ENCODE measurements at places on chromosomes 12 and 14.
A peak's percentile ranks its signal among the peaks of the same experiment; 100 is the strongest.

DNA sequence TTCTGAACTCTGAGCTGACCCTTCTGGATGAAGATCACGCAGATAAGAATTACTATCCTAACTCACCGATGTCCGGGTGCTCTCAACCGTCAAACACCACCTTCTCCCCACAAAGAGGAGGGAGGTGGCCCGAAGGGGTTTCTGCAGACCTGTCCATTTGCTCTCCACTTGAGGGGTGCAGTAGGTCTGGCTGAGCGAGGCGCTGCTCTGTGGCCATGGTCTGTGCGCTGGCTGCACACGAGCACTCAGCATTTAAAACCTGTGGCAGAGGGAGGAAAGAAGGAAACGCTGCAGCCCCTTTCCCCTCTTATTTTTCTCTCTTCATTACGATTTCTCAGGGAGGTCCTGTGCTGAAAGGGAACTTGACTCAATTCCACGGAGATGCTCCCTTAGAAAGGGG is 1.5 kb upstream of the HOXC13 start:
- no peak for DNase-seq

- no peak for DNase-seq
These were observed 96.1 kb downstream of the CRADD start for GRCh38 chr12:93773122-93773871.

GRCh38 chr14:72909163-72909562 is 15.3 kb upstream of the DPF3 start:
- DNase-seq: peak; percentile 36

DNA sequence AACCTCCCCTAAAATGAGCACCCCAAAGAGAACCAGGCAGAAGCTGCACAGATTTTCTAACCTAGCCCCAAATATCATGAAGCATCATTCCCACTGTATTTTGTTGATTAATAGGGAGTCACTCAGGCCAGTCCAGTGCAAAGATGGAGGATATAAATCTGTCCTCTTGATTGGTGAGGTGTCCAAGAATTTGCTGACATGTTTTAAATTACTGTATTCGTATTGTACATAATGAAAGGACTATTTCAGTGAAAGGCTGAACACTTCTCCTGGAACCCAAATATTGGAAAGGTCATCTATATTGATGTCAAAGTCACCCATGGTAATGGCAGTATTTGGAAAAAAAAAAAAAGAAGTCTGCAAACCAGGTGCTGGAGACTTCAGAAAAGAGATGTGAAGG is 477.5 kb downstream of the RMST start:
- DNase-seq: no peak

- no peak for DNase-seq
These were observed 209.2 kb downstream of the ALX1 start for GRCh38 chr12:85489194-85489593.

GRCh38 chr12:121223292-121224285 is 13.7 kb downstream of the P2RX4 start:
- DNase-seq: no peak

DNA sequence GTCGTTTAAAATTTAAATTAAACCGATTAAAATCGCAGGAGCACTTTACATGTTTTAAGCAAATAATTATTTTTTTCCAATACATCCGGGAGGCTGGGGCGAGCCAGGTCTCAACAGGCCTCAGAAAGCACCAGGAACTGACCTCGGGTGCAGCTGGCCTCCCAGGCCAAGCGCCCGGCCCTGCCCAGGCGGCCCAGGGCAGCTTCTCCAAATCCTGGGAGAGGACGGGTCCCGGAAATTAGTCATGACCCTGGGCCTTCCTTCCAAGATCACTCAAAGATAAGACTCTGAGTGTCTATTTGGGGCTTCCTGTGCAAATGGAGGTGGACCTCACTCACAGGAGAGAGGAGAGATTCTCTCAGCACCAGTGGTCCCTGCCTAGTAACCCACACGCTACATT is 177.1 kb downstream of the BCL11B start:
- DNase-seq: no peak

DNA sequence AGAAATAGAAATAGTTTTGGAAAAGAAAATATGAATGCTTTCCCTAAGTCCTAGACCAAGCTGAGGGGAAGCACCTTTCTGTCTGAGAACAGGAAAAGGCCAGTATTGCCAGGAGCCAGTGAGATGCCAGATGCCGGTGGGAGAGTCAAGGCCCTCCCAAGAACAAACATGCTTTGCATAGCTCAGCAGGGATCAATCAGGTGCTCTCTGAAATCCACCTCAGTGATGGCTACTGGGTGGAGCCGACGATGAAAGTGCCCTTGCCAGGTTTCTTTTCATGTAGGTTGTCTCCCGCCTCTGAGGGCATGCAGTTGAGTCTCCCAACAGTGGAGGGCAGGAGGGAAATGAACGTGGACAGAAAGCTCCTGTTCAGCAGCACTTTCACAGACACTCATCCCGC is 28.3 kb downstream of the DEGS2 start:
- no peak for DNase-seq

DNA sequence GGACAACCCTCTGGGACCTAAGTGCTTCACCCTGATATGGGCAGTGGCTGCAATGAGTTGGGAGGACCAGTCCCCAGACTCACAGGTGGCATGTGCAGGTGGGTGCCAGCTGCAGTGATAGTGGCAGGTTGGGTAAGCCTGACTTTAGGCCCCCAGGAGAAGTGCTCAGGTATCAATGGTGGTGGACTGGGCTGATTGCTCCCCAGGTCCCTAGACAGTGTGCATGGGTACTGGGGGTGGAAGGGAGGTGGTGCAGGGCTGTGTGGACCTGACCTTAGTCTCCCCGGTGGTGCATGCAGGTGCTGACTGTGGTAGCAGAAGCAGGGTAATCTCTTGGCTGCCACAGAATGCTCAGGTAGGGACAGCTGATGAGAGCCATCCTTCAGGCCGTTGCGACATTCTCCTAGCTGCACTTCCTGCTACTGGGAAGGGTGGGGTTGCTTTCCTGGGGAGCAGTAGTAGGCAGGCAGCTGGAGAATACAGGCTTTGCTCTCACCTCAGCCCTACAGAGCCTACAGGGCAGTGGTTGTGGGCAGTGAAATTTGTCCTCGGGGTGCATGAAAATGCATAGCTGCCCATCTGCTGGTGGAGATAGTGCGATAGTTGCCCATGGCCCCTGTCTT is 33.3 kb upstream of the CCND2 start:
- no peak for DNase-seq
